ENCODE measurements at places on chromosomes 6 and 20.

GRCh38 chr6:55286824-55287223 is 40.4 kb upstream of the GFRAL start:
- DNase-seq: no peak

- no peak for DNase-seq
Observed at GRCh38 chr6:144857086-144857485, 572.0 kb downstream of the UTRN start.

- no peak for DNase-seq
Observed at GRCh38 chr6:72579865-72580264, 42.0 kb upstream of the KCNQ5 start.

- no peak for DNase-seq
Observed at GRCh38 chr6:16737925-16738324, 23.3 kb downstream of the ATXN1 start.

- DNase-seq: no peak
Observed at GRCh38 chr6:73252703-73253102, 10.3 kb downstream of the KHDC1 start.

GRCh38 chr20:2261046-2261485 is 34.7 kb upstream of the TGM3 start:
- no peak for DNase-seq

GRCh38 chr6:39228992-39229767 is at the start of gene KCNK5:
TSS of gene KCNK5 (minus strand) at chr6:39229475. CDS start at chr6:39229111, 364 bp downstream.
- peak; percentile 93 for DNase-seq

- DNase-seq: no peak
Observed at GRCh38 chr20:35776513-35777101, 4.8 kb downstream of the PHF20 start.

GRCh38 chr6:110338820-110339470 is 19.2 kb downstream of the METTL24 start:
- DNase-seq: no peak

DNA sequence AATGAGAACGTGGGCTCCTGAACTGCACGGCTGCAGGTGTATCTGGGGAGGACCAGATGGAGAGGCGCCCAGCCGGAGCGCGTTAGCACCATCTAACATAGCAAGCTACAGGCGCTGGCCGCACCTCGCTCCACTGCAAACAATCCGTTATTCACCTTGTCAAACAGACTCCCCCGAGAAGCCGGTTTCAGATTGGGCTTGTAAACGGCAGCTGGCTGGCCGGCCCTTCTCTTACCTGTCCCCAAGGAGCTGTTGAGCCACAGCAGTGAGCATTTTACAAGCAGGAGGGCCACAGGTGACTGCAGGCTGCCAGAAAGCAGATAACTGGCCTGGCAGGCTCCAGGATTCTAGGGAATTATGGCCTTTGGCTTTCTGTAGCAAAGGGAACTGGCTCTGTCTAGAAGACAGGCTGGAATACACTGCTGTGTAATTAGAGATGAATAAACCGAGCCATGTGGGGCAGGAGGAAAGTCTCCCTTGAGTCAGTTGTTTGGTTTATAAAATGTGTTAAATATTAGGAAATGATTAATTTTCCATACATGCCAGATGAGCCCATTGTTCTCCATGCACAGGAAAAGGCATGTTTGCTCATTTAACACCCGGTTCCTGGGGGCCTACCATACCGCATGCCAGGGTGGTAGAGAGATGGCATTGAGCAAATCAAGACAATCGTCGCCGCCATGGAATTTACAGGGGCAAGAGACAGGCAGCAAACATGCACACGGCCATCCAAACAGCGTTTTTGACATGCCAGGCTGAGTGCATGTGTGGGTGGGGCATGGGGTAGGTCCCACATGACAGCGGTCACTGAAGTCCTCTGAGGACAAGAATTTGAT is 159.3 kb downstream of the NFATC2 start:
- DNase-seq: no peak

DNA sequence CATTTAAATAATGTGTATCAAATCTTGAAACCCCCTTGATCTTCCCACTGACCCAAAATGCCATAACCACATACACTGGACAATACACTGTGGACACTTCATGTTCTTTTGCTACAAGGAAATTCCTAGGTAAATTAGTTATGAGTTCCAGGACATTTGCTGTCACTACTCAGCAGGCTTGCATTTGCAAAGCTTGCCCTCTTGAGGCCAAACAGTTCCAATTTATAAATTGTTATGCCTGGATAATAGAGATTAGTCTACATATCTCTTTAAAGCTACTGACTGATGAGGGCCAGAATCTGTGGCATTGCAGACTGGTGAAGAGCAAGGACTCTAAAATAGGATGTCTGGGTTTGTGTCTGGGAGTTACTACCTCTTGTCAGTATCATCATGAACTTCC is 17.4 kb upstream of the RAB32 start:
- no peak for DNase-seq

DNA sequence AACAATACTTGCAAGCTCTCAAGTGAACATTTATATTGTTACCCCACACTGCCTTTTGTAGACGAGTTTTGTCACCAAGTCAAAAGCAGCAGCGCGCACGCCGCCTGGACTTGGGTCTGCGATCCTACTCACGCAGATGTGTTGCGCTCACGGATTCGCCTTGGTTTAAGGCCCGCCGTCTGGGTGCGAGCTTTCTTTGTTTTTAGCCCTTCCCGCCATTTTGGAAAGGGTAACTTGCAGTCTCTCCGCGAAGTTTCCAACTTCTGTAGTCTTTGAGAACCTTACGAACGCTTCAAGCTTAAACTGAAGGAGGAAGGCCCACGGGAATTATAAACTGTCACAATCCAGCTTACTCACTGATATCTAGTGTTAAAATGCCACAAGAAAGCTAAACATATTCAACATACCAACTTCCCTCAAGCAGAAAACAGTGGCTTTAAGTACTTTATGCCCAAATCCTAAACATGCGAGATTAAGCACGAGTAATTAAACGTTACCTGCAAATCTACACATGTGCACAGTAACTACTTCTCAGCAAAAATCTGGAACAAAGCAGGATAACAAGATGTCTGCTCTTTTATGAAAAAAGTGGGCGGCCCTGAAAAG is 80.4 kb upstream of the BTN3A2 start:
- DNase-seq: peak; percentile 81

DNA sequence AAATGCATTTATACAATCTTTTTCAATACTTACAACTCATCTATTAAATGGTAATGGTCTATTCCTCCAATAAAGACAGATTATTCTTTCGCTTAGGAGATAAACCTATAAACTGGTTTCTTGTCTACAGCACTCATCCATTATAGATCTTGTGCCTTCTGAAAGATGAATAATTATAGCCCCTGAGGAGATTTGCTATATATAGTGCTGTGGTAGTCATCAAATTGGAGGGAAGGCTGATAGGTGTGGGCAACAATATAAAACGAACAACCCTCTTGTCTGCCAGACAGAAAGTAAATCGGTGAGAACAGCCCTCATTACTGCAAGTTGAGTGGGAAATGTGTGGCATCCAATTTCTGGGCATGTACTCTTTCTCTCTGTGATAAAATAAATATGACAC is 292.5 kb upstream of the CNR1 start:
- no peak for DNase-seq

DNA sequence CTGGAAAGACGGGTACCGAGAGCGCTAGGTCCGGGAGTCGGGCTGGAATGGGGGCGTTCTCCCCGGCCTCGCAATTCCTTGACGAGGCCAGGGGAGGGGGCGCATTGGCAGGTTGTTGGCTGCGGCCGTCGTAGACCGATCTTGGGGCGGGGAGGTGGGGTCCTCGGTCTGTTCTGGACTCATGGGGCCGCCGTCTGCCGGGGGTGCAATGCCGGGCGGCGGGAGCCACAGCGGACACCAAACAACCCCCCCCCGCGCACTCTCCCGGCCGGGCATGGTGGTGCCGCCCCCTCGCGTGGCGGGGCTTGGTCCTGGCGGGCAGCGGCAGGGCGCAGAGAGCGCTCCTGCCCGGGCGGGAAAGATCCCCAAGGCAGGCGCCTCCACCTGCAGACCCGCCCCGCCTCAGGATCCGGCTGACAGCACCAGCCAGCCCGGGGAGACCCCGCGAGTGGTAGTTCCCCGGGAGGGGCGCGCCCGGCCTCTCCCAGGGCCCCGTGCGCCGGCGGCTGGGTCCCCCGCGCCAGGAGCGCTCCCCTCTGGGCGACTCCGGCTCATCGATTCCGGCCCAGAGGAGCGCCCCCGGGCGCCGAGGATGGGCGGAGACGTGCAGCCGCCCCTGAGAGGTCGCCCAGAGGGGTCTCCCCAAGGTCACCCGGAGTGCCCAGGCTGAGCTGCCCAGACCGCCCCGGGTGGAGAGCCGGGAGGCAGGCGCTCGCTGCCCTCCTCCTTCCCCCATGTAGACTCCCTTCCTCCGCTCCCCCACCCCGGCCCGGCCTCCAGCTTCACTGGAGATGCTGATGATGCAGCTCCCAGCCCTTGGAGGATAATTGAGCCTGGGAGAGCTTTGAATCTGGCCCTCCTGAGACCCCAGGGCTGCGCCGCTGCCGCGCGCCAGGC is 709 bp downstream of the PPP1R16B start:
- peak; percentile 63 for DNase-seq

DNA sequence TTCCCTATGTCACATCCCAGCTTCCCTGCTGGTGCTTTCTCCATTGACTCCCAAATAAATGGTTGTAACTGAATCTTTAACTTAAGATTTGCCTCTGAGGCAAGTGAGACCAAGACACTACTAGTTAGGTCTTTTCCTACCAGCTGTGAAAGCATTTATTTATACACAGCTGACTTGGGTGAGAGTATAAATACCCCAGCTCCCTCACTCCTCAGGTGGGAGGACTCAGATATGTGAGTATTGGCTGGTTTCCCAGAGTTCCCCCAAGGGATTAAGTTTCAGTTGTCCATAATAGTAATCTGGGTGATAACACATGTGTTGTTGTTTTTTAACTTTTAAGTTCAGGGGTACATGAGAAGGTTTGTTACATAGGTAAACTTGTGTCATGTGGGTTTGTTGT is 49.8 kb downstream of the CFAP61 start:
- no peak for DNase-seq

DNA sequence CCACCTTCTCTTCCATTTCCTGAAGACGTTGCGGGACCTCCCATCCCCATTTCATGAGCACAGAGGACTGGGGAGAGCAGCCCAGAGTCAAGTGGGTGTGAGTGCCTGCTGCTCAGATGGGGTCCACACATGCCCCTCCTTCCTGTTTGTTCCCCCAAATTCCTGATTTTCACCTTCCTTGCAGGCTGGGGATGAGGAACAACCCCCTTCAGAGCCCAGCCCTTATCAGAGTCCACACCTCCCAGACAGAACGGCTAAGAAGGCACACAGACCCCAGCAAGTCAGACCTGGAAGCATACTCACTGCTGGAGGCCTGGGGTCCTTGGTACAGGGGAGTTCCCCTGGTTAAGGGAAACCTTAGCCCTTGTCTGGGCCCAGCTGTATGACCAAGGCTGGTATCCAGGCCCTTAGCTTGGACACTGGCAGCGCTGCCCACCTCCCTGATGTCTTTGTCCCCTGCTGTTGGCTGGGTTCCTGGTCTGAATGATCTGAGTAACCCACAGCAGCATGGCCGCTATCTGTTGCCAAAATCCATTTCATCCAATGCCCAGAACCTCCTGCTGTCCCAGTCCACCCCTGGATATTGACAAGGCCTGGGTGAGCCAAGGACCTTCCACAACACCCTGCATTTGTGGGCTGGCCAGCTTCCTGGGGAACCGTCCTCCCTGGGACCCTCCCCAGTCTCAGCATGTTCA is 230.9 kb downstream of the SYNDIG1 start:
- peak; percentile 36 for DNase-seq

DNA sequence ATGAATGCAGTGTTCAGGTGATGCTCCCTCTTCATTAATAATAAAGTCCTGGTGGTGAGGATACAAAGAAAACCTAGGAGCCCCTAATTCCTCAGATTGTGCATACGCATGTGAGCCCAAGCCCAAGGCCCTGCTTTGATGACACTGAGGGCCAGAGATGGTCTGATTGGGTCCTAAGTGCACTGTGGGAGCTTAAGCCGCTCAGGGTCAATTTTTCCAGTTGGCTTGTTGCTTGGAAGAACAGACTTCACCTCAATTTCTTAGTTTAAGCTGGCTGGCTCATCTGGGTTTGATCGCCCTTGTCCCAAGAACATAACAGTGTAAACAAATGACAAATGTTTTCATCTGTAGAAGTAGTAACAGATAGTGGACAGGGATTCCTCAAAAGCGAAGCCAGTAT is 41.4 kb downstream of the INSM1 start:
- DNase-seq: no peak

DNA sequence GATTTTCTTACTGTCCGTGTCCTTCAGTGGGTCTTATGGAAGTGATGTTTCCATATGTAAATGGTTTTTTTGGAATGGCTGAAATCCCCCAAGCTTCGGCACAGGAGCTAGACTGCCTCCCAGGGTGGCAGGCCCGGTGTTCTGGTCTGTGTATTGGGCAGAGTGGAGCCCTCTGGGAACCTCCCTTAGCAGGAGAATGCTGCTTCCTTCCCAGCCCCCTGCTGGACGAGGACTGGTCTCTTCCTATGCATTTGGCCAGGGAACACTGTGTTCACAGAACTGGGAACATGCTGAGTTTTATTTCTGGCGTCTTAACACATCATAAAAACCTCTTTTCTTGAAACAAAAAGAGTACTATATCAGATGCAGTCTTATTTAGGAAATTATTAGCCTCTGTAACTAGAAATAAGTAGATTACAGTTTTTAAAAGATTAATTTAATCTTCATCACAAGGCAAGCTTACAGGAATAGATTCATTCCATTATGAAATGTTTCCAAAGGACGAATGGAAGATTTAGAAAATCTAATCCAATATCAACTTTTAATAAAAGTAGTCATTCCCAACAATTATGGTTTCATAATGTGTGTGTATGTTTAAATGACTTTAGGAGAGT is 56.6 kb downstream of the SYTL3 start:
- no peak for DNase-seq

- no peak for DNase-seq
Observed at GRCh38 chr6:1267057-1267732, 44.7 kb upstream of the FOXQ1 start.

DNA sequence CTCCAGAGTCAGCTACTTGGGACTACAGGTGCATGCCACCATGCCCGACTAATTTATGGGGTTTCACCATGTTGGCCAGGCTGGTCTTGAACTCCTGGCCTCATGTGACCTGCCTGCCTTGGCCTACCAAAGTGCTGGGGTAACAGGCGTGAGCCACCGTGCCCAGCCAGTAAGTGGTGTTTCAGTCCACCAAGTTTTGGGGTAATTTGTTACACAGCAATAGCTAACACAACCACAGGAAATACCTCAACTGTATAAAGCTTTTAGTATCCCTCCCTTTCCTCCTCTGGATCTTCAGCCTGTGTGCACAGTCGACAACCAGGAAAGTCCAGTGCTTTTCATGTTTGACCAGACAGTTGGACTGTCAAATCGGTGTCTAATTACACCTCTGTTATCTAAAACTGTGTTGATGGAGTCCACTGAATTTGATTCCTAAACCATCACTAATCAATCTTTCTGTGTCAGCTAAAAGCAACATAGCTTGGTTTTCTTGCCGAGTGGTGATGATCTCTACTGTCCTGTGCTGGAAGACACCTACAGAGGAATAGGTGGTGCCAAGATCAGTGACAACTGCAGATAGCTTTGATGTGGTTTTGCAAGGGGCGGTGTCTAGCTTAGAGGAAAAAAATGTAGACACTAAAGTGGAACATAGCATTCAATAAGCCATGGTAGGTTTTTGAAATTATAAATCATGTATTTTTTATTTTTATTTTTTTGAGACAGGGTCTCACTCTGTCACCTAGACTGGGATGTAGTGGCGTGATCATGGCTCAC is 22.2 kb upstream of the ZBTB2 start:
- no peak for DNase-seq

GRCh38 chr20:16777126-16777525 is 29.0 kb downstream of the OTOR start:
- DNase-seq: no peak
